ENCODE measurements at places on chromosomes 2 and 18.

DNA sequence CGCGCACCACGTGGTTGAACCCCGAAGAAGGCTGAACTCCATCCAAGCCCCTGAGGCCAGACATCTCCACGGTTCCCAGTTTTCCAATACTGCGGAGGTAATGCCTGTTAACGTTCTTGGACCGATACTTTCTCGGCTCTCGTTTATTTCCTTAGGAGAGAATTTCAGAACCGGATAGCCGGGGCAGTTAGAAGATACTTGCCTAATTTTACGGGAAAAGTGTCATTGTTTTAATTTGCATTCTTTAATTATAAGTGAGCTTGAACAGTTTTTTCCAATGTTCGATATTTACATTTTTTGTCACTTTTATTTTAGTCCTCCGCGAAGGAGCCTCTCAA is 10.2 kb upstream of the KCNG2 start:
- no peak for DNase-seq

DNA sequence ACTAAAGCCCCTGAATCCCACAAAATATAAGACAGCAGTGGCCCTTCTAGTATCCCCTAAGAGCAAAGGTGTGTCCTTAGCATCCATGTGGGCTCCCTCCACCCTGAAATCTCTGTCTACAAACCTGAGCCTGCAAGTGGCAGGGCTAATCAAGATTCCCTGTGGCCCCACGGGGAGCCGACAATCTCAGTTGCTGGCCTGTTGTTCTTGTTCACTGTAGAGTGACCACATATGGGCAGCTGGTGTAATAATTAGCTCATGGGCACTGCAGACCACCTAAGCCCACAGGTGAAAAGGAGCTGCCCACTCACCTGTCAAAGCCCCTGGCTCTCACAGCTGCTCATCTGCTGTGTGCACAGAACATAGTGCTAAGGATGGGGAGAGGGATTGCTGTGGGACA is 102.3 kb downstream of the MRO start:
- no peak for DNase-seq

DNA sequence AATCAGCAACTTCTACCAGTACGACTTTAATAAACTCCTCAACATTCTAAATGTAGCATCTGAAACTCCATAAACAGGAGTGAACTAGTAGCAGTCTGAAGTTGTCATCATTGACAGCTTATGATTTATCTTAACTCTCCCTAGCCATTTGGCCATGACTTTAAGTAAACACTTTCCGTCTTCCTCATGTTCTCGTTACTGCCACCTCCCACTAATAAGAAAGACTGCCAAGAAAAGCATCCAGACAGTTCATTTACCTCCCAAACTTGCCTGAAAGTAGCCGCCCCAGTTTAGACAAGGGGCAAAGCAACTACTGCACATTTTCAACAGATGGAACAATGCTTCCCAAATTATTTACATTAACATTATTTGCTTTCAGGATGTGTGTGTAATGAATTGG is 287.5 kb downstream of the OSR1 start:
- DNase-seq = no peak

DNA sequence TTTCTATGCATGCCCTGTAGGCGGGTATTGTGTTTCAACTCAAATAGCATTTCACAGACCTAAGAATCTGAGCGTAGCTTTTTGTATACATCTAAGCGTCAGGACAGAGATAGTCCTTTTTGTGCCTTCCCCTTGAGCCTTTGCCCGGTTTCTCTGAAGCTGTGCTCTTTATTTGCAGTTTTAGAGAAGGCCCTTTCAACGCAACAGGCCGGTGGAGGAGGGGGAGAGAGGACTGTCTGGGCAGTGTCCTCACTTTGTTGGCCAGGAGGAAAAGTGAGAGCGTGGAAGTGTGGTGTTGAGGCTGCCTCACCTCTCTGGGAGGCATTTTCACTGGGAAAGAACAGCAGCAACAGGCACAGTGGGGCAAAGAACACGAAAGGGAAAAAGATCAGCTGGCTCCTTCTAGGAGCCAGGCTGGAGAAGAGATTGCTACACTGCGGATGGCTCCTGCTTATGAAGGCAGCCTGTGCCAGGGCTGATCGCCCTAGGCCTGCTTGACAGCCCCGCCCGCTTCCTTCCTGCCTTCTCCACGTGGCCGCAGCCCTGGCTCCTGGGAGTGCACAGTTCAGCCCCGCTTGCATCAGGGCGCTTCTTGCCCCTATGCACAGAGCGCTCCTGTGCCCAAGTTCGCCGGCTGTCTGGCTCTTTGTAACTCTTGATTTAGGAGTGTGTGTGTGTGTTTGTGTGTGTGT is 195.6 kb upstream of the POU3F3 start:
- no peak for DNase-seq

- DNase-seq = no peak
Observed at GRCh38 chr2:200703127-200703925, 108.4 kb upstream of the BZW1 start.

DNA sequence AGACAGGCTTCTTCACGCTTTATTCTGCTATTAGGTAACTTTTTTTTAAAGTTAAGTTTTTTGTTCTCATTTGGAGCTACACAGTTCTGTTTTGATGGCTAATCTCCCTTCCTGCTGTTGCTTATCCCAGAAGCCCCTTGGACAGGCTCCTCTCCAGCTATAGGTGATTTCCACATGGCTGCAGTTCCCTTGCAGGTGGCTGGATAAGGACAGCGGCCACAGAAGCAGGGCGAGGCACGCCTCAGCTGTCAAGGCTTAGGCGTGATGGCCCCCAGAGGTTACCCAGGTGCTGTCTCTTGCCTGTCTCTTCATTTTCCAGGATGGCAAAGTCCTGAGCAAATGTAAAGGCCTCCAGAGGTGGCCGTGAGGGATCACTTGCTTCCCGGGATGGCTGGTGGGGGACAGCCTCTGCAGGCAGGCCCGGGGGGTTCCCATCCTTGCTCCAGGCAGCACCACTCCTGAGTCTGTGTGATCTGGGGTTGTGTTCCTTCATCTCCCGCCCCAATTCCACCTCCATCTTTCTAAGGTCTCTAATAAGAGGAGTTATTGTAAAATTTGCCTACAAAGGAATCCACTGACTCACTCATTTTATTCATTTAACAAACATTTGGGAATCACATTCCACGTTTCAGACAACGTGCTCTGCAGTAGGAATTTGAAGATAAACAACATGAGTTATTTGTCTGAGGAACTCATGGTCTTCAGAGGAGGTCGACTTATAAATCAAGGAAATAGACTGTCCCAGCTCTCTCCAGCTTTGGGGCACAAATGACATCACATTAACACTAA is 53.4 kb downstream of the NAPG start:
- no peak for DNase-seq

- DNase-seq = no peak
Observed at GRCh38 chr2:197803033-197803444, 1.4 kb upstream of the PLCL1 start.

- no peak for DNase-seq
Observed at GRCh38 chr18:73790587-73790986, 357.0 kb downstream of the FBXO15 start.

- DNase-seq = no peak
Observed at GRCh38 chr2:30288561-30288960, 57.2 kb downstream of the LBH start.

GRCh38 chr2:106201661-106202060 is 7.6 kb upstream of the UXS1 start:
- no peak for DNase-seq

DNA sequence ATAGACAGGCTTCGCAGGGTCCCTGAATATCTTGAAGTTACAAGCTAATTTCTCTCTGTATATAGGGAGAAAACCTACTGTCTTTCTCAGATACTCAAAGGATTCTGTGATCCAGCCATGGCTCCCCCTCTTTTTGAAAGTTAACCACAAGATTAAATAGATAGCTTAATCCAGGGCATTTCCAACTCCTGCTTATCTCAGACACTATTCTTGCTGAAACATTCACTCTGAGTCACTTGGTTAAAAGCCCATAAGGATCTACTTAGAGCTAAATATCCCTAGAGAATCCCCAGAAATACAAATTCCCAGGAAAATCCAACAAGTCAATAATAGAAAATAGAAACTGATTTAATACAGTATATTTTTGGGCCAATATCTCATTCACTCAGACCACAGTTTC is 179.1 kb upstream of the LYPD1 start:
- no peak for DNase-seq

DNA sequence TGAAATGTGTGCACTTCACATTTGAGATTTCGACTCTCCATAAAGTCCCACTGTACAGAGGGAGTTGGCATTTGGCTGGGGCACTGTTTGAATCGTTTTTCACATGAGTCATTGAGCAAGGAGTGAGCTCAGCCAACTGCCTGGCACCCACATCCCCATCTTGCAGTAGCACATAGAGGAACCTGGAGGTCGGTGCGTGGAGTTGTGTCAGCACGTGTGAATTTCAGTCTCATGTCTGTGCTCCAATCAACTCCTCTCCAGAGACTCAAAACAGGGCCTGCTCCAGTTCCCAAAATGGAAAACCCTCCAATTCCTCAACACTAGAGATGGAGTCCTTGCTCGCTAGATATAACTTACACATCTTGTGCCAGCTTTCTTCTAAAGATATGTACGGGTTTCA is 126.8 kb upstream of the CAPN13 start:
- DNase-seq = no peak

- DNase-seq = no peak
Observed at GRCh38 chr2:224843141-224843540, 127.0 kb upstream of the CCDC195 start.

- no peak for DNase-seq
Observed at GRCh38 chr2:178074123-178075005, 1.8 kb upstream of the PDE11A start.

GRCh38 chr2:100394111-100394641 is 23.3 kb downstream of the CHST10 start:
- DNase-seq = no peak

GRCh38 chr18:12659904-12660605 is 2.1 kb upstream of the SPIRE1 start:
- DNase-seq = peak; percentile 7

- DNase-seq = no peak
Observed at GRCh38 chr2:211737282-211737681, 801.3 kb downstream of the ERBB4 start.

DNA sequence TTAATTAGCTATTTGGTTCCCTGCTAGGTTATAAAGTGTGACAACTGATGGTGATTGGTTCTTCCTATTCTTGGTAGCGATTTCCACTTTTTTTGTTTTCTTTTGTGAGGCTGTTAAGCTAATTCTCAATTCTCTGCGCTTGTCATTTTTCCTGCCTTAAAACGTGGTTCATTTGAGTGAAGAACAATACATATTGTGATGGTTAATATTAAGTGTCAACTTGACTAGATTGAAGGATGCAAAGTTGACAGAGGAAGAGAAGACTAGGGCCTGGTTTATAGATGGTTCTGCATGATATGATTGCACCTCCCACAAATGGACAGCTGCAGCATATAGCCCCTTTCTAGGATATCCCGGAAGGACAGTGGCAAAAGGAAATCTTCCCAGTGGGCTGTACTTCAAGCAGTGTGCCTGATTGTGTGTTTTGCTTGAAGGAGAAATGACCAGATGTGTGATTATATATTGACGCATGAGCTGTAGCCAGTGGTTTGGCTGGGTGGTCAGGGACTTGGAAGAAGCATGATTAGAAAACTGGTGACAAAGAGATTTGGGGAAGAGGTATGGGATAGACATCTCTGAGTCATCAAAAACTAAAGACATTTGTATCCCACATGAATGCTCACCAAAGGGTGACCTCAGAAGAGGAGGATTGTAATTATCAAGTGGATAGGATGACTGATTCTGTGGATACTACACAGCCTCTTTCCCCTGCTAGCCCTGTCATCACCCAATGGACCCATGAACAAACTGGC is 39.4 kb upstream of the ZNF804A start:
- DNase-seq = no peak

- DNase-seq = no peak
Observed at GRCh38 chr18:22377769-22378168, 39.9 kb downstream of the CTAGE1 start.

DNA sequence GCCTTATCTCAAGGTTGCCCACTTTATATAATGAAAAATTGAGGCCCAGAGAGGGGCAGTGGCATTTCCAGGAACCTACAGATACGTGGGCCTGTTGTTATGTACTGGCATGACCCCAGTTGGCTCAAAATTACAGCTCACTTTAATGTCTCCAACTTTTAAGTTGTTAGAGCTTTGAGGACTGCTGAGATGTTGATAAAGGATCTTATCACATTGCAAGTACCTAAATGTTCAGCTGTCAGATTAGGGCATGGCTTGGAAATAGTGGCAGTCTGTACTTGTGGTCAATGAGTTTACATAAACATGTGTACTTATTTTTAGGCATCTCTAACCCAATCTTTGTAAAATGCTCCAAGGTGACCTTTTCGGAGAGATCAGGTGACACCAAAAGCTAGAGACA is 14.6 kb downstream of the SLC4A5 start:
- DNase-seq = no peak

DNA sequence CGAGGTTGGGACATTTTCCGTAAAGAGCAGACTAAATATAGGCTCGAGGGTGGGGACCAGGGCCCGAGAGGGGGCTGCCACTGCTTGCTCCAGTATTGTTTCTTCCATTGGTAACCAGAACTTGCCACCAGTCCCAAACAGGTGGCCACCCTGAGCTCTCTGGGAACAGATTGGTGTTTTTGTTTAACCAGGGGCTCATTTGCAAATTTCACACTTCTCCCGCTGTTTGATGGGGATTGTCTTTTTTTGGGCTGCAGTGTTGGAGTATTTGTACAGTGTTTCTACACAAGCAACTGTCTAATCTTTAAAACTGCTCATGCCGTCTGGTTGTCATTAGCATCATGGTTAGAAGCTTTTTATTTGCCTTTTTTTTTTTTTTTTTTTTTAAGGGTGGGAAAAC is 8.5 kb downstream of the AGAP1 start:
- DNase-seq = no peak

- no peak for DNase-seq
Observed at GRCh38 chr18:58353581-58353980, 275.3 kb downstream of the ALPK2 start.

GRCh38 chr2:80874374-80874773 is 569.8 kb upstream of the LRRTM1 start:
- no peak for DNase-seq

GRCh38 chr18:22191923-22192322 is 22.5 kb downstream of the GATA6 start:
- no peak for DNase-seq

DNA sequence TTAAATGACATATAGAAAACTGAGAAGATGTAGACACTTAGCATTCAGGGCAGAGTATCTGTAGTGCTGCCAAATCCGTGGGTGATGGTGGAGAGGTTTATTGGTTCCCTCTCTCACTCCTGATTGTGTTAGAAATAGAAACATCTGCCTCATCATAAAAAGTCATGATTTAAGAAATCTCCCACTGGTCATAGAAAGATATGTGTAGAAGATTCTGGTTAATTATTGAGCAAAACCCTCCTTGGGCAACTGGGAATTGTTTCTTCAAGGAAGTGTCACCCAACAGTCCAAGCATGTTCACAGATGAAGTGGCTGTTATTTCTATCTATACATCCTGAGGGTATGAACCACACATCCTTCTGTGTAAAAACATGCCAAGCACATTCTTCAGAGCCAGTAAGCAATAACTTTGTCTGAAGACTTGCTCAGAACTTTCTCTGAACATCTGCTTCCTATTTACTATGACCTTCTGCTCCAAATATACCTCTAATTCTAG is 33.6 kb upstream of the CHRNA1 start:
- DNase-seq = no peak

- no peak for DNase-seq
Observed at GRCh38 chr2:170404846-170405245, 226.9 kb downstream of the MYO3B start.

Measured in T-helper 9 cell (primary cell).